Stimulated activated CD8-positive, alpha-beta memory T cell treated with anti-CD3 and anti-CD28 coated beads, Interleukin-7, amount 100 ng/mL, for 48 hours (primary cell): ENCODE measurements at places on chromosomes 7 and 10.

DNA sequence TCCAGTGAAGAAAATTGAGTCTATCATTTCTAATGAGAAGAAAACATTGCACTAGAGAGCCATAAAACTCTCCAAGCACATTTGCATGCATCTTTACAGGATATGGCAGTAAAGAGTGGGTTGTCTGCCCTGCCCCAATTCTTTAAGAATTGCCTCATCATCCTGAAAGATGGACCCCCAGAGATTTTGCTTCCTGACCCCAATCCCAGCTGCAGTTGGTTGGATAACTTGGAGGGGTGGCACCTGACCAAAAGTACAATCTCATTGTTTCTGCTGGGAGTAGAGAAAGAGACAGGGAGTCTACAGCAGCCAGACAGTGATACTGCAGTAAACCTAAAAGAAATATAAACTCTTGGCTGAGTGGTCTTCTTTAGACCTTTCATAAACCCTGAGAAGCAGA is 49.1 kb upstream of the ADCY1 start:
- no peak for DNase-seq

DNA sequence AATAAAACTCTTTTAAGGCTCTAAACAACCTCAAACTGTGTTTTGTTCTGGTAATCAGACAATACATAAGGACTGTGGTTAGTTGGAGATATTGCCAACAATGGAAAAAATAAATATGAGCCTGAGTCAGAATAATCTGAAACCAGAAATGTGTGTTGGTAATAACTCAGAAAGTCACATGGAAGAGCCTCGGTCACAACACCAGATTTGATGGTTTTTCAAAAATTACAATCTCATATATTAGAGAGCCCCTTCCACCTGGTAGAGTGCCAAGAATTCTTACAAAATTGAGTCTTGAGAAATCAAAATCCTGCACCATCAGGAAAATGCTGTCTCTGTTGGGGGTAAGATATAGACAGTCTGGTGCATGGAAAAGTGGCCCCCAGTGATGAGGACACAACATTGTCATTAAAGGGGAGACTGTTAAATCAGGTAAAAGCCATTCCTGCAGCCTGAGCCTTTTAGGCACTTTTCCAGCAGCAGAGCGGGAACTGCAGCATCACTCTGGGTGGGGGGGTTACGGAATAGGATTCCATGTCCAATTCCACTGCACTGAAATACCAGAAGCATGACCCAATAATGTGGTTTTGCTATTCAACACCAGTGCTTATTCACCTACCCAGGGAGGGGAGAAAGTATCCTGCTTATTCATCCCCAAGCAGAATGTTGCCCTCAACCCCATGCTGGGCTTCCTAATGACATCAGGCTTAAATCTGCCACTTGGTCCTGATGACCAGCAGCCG is 9.5 kb upstream of the ADAM12 start:
- DNase-seq, result no peak

GRCh38 chr7:27992097-27992496 is 188.5 kb downstream of the JAZF1 start:
- DNase-seq, result no peak

DNA sequence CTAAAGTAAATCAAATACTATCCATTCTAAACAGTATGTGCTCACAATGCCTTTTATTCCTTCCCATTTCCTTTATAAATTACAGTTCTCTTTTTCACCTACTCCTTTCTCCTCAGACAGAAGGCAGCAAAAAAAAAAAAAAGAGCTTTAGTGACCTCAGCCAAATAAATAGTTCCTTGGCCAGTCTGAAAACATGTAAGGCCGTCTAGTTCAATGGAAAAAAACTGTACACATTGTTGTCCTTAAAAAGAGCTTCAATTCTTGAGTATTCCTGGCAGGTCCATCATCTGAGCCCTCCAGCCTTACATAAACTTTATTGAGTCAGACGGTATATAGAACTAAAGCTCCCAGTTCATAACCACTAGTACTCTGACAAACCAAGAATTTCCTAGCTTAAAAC is 185.4 kb downstream of the CACNA2D1 start:
- DNase-seq, result no peak

DNA sequence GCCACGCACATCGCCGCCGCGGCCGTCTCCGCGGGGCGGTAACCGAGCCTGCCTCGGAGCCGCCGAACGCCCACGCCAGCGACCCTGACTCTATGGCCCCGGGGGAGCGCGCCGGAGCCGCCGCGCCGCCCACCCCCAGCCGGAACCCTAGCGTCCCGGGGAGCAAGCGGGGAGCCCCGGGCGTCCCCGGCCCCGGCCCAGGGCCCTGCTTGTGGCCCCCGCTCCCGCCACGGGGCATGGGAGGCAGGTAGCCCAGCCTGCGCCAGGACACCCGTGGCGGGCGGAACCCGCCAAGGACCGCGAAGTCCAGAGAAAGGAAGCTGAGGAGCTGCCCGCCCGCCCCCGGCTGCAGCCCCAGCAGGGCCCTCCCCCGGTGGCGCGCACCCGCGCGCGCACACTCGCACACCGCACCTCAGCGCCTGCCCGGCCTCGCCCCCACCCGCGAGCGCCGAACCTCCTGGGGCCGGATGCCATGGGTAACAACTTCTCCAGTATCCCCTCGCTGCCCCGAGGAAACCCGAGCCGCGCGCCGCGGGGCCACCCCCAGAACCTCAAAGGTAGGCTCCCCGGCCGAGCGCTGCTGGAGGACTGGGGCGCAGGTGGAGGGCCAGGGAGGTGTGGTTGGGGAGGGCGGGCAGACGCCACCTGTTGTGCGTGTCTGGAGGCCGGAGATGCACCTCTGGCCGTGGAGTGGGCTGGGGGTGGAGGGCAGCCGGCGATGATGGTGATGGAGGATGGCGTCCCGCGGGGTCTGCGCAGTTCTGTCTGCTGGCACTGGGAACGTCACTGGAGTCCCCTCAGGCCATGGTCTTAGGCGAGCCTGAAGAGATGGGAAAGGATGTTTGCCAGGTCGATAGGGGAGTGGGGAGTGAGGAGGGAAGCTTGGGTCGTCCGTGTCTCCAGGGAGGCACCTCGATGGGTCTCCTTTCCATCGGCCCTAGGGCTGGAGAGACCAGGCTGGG is 692 bp downstream of the NEURL1 start:
- DNase-seq, result no peak

- DNase-seq, result no peak
Measured at GRCh38 chr7:92778972-92779371, 57.4 kb downstream of the CDK6 start.

GRCh38 chr10:34780818-34781380 is 34.2 kb downstream of the PARD3 start:
- DNase-seq, result no peak

DNA sequence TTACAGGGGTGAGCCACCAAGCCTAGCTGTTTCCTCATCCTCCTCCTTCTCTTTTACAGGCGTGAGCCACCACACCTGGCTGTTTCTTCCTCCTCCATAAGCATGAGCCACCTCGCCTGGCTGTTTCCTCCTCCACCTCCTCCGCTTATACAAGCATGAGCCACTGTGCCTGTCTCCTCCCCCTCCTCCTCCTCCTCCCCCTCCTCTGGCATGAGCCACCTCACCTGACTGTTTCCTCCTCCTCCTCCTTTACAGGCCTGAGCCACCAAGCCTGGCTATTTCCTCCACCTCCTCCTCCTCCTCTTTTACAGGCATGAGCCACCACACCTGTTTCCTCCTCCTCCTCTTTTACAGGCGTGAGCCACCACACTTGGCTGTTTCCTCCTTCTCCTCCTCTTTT is 49.8 kb upstream of the ZNF479 start:
- DNase-seq, result no peak

DNA sequence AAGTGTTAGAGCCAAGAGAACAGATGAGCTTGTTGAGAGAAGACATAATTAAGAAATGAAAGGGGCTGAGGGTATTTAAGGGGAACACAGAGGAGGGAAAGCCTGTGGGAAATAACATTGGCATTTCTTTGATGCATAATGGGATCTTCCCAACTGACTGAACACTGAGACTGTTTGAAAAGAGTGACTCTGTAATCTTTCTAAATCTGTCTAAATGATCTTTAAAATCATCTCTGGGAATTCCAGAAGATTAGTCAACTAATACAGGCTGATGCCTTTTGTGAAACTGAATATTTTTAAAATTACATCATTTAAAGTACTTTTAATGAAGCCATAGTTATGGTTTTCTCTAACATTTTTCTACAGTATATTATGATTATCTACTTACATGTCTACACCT is 17.4 kb upstream of the SLC35G1 start:
- DNase-seq, result no peak

GRCh38 chr7:155269766-155270585 is 27.7 kb upstream of the INSIG1 start:
- DNase-seq, result no peak
